ENCODE measurements at places on chromosomes 4 and X. TPM values are rescaled to one million over a fixed set of nuclear protein-coding genes. Genes with fewer than 3 reads are reported as not detected.

PHKA1 gene
- total RNA-seq, result 11.9 TPM

DNA sequence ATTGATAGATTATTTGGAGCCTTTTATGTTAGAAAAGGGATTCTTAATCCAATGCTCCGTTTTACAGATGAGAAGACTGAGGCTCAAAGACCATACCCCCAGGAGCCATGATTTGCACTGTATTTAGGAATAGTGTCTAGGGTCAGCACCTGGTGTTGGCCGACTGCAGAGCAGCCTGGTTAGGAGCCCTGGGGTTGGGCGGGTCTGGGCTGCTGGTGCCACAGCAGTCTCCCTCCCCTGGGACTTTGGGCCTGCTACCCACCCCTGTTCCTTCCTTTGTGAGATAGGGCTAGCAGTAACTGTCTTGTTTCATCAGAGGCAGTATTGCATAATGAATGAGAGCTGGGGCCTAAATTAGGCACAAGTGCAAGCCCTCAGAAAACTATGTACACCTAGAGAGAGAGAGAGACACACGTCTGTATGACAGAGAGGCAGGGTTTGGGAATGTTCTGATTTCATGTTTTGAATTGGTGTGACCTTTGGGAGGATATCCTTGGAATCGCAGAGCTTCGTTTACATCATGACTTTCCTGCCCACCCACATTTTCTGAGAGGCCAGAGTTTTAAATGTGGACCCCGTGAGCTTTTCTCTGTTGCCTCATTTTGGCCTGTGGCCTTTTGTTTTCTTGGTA is 111.7 kb downstream of the PTTG2 start:
- peak; percentile 49 for DNase-seq

DNA sequence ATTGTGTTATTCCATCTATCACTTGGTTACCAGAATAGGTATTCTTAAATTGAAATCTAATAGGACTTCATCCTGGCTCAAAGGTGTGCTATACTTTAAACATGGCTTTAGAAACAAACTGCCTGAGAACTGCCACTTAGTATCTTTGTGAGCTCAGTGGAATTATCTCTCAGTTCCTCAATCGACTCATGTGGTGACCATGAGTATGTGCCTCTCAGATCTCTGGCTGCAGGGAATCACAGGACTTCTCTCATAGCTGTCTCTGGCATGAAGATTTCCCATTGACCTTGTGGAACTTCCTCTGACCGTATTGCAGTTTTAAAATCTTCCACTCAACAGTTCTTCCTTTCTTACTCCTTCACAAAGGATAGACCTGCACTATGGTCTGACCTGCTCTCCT is 681.9 kb upstream of the BOD1L1 start:
- DNase-seq, result no peak

LGI2 gene
- not detected for total RNA-seq

DNA sequence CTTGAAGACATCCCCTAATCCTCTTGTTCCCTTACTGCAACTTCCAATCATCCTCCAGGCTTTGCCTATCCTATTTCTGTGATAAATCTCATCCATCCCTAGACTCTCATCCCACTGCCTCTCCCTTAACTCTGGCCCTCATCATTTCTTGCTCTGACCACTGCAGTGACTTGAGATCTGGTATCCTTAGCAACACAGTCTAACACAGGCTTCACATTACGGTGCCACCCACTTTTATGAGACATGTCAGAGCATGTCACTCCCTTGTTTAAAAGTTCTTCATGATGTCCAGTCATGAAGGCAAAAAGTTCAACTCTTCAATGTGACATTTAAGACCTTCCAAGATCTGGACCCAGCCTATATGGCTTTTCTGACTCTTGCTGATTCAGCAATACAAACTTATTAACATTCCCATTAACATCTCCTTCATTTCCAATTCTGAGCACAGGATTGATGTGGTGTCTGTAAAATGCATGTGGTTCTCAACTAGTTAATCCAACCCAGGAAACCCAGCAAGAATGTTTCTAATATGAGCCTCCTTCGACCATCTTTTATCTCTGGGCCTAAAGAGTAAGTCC is 64.0 kb downstream of the OR13H1 start:
- peak; percentile 52 for DNase-seq

GRID2 gene
- 0.05 TPM for total RNA-seq

DNA sequence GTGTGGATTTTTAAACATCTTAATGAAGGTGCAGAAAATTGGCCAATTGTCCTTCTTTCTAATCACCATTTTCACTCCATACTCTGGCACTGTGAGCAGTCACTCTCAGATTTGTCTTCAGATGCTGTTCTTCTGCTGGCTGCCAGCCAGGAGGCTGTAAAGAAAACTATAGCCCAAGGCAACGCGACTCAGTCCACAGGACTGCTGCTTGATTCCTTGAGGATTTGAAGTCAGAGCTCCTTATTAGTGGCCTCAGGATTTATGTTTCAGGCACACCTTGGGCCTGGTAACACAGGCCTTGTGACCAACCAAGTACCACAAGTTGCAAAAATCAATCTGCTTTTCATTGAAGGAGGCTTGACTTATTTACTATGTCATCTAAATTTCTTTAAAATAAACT is 342.6 kb downstream of the GPM6A start:
- no peak for DNase-seq

DNA sequence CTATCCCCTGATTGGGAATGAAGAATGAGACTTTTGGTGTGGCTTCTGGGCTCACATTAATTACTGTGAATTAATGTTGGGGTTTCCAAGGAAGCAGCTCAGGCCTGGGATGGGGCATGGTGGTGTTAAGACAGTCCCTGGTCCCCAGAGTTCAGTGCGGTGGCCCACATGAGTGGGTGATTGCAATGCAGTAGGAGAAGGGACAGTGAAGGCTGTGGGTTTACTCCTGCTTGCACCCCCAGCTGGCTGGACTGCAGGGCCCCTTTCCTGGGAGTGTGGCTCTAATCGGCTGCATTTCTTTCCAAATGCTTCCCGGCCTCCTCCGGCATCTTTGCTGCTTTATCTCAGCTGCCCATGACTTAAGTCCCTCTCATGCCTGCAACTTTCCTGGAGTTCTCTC is 28.2 kb upstream of the GPR78 start:
- no peak for DNase-seq

GRCh38 chr4:169252339-169253112 is 18.2 kb downstream of the SH3RF1 start:
- DNase-seq, result no peak

DNA sequence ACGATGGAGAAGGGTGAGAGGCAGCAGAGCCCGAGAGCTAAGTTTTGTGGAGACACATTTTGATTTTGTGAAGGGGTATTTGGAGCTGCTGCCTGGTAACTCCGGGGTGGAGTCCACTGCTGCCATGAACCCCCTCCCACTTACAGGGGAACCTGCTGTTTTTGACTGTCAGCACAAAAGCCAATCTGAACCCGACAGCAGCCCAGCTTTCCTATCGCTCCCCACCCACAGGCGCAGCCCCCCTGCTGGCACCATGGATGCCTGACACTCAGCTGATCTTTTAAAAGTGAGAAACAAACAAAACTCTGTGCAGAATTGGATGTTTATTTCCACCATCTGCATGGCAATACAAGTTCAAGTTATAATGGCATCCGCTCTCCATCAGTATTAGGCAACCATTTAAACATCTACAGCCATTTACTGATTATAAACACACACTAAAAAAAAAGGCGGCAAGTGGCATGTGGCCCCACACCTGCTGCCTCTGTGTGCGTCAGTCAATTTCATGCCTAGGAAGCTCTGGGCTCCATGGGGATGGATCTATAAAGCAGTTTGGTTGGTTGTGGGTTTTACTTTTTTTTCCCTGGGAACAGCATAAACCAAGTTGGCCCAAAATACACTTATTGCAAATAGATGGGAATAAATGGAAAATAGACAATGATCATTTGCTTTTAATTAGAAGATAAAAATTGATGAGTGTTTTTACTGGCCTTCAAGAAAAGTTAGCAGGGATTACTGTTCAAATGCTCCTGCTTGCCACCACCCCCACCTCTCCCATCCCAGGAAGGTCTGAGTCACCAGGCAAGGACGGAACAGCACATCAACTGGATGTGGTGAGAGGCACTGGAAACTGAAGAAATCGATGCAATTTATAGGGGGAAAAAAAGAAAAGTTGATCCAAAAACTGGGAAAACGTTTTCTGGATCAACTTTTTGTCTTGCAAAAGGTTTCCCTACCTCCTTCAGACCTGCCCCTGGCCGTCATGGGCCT is 46.0 kb downstream of the SEPSECS start:
- DNase-seq, result peak; percentile 55

DNA sequence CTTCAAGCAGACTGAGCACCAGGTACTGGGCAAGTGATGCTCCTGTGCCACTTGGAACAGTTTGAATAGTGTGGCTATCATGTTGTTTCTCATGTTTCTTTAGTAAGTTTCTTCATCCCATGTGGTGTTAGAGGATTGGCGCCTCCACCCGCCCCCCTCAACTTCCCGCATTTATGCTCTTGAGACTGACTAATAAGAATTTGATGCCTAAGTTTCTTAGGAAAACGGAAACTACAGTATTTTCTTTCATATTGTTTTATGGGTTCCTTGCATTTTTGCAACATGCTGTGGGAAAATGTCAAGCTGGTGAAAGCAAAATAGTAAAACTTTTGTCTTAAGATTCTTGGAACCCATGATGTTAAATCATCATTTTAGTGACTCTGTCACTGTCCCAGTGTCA is 101.2 kb upstream of the SLC4A4 start:
- DNase-seq, result no peak

CACNA1F gene
- not detected for total RNA-seq

P2RY4 gene
- not detected for total RNA-seq

- DNase-seq, result no peak
These were observed 12.8 kb upstream of the IQSEC2 start for GRCh38 chrX:53294024-53294648.

DNA sequence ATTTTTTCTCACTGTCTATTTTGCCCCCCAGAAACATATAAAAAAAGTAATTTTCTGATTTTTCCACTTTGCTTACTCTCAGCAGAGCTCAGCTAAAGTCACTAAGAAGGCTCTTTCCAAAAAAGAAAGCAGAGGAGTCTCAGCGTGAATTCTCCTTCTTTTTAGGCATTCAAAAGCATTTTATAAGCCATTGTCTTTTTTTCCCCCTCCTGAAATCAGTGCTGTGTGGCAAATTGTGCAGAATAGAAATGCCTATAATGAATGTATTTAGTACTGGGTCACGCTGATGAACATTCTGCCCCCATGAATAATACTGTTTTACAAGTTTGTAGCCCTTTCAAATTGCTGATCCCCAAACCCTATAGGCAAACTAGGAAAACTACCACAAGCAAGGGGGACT is 1.6 kb upstream of the PCDH18 start:
- no peak for DNase-seq

GRCh38 chrX:110320381-110320987 is 2.6 kb upstream of the AMMECR1 start:
- DNase-seq, result peak; percentile 13

- no peak for DNase-seq
These were observed 119.7 kb downstream of the FRYL start for GRCh38 chr4:48660347-48660746.

GRCh38 chrX:114774691-114775090 is 190.8 kb downstream of the HTR2C start:
- no peak for DNase-seq
